MCF 10A (cell line): ENCODE measurements at places on chromosomes 5 and 9.

DNA sequence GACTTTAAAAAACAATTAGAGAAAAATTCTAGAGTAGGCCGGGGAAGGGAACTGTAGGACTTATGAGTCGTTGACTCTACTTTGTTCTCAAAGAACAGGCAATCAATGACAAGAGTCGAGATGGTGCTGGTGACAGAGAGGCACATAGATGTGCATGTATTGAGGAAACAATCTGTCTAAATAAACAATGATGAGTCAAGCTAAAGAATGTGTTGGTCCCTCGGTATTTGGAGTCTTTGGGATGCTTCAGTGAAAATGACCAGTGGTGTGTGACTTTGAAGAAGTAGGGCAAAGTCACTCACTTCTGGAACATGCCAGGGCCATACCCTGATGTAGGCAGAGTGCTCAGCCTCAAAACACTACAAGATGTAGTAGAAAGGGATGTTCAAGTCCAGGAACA is 288.1 kb upstream of the PANK3 start:
- DNase-seq: no peak

DNA sequence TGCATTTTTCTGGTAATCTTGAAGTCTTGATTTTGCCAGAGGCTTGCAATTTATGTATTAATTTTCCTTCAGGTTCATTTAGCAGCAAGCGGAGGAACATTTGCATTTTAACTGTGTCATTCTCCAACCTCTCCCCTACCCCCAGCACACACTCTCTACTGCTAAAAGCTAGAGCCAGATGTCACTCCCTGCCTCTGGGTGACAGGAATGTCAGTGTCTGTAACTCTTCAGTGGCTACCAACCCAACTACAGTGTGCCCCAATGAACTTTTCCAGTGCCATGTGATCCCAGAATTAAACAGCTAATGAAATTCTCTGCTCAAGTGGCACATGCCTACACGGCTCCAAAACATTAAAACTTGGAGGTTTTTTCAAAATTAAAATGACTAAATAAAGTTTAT is 260.3 kb downstream of the GOLPH3 start:
- DNase-seq: no peak

DNA sequence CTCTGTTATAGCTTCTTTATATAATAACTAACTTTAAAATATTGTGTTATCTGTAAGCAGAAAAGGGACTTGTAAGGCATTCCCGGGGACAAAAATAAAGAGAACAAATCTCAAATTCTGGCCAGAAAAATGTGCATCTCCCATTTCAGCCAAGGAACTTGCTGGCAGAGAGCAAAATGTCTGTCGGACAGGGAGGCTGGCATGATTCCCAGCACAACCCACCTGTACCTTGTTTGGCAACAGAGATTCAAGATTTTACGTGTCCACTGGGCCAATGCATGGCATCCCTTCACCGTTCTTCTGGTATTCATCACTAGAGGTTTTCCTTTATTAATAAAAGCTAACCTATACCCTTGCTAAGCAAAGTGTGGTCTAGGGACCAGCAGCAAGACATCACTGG is 566.6 kb downstream of the PSAT1 start:
- DNase-seq: peak; percentile 45

DNA sequence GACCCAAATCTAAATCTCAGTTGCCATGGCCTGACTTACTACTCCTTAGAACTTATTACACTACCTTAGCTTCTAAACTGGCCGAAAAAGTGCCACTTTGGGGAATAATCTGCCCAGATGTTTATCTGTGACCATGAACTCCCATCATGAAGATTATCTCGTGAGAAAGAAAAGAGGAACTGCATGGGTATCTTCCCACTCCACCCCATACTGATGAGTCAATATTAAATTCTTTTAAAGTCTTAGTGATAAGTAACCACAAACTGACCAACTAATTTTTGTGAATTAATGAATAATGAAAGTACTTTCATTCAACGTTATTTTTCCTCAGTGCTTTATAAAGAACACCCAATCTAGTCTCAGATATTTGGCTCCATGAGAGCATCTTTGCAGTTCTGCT is 493.5 kb downstream of the EBF1 start:
- DNase-seq: no peak

- DNase-seq: no peak
Measured at GRCh38 chr9:98430535-98431292, 175.3 kb upstream of the TBC1D2 start.

DNA sequence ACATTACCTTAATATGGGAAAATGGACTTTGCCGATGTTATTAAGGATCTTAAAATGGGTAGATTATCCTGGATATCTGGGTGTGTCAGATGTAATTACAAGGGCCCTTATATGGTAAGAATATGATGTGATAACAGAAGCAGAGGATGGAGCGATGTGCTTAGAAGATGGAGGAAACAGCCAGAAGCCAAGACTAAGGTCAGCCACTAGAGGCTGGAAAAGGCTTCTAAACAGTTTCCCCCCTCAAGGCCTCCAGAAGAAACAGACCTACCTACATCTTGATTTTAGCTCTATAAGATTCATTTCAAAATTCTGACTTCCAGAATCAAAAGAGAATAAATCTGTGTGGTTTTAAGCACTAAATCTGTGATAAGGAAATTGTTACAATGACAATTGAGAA is 131.9 kb downstream of the CAAP1 start:
- no peak for DNase-seq

DNA sequence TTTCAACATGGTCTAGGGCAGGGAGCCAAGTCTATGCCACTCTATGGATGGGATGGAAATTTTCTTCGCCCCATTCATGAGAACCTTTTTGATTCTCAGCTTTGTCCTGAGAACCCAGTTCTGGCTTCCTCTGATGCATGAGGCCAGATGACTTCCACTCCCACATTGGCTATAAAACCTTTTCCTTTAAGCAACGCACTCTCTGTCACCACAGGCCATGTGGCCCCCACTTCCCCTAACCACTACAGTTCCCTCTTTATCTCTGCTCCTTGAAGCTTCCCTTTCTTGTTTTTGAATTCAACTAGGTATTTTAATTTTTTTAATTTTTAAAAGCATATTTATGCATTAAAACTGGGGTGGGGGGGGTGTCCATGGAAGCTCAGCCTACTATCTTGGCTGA is 401.3 kb downstream of the ENC1 start:
- no peak for DNase-seq

- no peak for DNase-seq
Measured at GRCh38 chr5:32790411-32790951, 79.4 kb downstream of the NPR3 start.

DNA sequence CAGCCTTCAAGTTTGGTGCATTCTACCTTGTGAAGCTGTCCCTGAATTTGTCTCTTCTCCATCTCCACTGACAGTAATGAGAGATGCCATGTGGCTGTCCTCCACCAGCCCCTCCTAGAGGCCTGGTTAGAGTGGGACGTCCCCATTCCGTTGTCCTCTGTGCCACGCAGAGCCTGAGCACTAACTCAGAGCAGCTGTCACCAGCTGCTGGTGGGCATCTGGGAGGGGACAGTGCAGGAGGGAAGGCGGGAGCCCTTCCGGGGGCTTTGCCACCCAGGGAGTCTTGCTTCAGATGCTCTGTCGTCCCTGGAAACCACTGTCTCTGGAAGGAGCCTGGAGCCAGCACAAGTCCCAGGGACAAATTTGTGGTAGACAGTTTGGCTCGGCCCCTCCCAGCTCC is 78.6 kb downstream of the PDZD2 start:
- DNase-seq: no peak

DNA sequence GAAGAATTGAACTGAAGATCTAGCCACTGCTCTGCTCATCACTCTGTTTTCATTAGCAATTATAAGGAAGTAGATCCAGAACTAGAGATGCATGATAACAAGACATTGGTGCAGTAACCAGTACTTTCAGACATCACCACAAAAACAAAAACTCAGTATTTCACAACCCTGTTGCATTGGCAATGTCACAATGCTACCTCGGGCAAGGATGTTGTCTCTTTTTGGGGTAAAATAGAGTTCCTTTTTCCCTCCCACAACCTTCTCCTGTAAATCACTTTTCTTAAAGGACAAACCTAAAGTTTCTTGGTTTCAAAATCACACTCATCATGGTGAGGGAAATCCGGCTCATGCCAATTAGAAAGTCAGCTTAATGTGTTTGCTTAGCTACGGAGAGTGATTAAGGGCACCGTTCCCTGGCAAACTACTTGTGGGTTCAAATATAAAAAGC is 420.1 kb upstream of the MEF2C start:
- DNase-seq: no peak

DNA sequence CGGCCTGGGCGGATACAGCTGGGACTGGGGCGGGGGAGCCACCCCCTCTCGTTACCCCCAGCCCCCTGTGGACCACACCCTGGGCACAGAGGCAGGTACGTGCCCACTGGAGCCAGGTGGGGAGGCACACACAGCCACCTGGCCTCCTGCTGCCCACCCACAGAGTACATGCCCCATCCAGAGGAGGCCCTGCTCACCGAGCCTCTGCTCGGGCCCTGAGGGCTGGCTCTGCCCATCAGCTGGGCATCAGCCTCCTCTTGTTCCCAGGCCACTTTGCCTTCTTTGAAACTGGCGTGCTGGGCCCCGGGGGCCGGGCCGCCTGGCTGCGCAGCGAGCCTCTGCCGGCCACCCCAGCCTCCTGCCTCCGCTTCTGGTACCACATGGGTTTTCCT is 6.3 kb downstream of the MAMDC4 start:
- no peak for DNase-seq

DNA sequence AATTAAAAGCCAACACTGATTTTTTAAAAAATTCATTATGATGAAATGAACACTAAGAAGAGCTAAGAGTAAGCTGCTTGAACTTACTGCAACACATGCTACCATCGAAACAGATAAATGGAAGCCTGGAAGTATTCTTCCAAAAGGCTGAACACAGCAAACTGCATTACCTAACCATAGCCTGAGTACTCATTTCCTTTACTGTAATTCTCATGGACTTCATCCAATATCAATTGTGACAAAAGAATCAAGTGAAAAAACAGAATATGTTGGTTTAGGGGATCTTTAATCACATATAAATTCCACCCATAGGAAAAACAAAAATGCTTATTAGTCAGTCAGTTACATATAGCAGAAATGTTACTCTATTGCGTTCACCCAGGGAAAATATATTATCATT is 68.5 kb downstream of the DROSHA start:
- DNase-seq: no peak

DNA sequence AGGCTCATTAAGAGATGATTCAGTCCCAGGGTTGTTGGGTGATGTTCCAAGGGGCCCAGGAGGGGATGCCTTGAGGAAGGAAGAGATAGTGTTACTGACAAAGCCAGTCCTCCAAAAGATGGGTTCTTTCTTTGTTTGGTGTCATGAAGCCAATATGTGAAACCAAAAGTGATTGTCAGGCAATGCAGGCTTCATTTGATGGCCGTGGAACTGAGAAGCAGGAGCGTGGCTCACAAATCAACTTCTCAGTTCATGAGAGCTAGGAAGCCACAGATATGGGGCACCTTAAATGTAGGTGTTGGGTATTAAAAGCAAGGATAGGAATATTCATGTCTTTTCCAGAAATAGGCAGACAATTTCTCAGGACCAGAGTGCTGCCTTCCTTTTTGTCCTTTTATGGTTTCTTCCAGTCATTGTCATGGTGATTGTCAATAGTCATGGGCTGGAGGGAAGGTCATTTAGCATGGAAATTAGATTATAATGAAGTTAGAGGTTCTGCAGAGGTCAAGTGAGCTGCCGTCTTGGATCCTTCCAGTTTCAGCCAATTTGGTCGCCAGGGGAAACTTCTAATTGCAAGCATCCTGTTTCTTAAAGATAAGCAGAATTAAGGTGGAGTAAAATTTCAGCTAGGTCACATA is 393.0 kb downstream of the NTRK2 start:
- DNase-seq: no peak

GRCh38 chr9:94638335-94639060 is 820 bp downstream of the FBP1 start:
- no peak for DNase-seq

- no peak for DNase-seq
Measured at GRCh38 chr5:61689153-61689846, 357.2 kb downstream of the ZSWIM6 start.

DNA sequence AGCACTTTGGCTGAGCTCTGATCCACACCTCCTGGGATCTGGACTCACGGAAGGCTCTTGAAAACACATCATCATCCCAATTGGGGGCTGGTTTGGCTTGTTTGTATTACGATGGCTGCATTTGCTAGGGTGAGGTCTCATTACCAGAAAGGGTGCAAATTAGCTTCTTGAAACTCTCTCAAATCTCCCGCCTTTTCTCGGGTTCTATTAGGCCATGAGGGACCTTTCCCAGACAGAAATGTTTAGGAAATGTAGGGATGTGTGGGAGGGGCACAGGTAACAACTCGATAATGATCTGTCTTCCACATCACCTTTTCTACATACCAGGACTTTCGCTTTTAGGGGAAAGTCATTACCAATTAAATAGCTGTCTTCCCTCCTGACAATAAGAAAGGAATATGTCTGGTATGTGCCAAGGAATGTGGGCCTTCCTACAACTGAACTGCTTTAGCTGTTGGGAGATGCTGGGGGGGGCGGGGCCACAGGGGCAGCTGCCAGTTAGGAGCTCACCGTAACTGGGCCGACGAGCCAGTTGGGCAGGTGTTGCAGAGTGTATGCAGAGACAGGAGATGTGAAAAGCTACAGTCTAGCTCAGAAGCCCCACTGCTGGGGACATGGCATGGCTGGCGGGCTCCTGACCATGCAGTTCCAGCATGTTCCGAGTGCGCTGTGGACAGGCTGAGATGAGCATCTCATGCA is 71.2 kb downstream of the AK8 start:
- DNase-seq: no peak

DNA sequence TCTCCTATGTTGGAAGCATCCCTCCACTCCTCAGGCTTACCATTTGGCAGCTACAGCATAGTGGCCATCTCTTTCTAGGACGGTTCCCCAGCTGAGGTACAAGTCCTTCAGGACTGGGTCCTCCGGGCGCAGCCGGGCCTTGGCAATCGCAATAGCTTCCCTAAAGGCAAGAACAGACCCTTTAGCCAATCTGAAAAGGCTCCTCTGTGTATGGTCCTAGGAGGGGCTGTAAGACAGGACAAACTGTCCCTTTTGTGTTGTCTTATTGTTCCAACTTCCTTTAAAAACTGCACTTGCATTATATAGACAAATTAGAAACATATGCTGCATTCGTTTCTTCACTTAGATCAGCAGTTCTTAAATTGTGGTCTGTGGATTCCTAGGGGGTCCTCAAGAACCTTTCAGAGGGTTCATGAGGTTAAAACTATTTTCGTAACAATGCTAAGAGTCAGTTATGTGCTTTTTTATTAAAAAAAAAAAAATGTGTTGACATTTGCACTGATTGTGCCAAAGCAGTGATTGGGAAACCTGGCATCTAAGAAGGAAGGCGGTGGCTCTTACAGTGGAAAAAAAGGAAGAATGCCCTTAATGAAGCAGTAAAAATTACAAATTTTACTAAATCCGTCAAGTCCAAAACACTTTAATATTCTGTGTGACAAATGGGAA is 38.7 kb downstream of the GEMIN5 start:
- DNase-seq: no peak
